Fibroblast of lung (primary cell): ENCODE measurements at places on chromosomes 1 and 21.
A peak's percentile ranks its signal among the peaks of the same experiment; 100 is the strongest.

DNA sequence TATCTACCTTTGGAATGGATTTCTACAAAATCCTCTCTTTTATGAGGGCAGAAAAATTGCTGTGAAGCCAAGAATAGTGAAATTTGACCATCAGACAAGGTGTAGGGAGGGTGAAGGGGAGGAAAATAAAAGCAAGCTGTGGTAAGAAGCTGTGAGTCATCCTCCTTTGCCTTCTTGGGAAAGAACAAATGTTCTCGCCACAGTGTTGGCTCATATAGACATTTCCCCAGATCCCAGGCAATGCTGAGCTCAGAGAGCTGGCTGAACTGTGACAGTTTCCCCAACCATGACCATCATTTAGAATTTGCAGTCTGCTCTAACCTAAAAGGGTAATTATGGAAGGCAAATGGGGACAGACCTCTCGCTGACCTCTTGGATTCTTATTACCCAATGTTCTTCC lies 235.4 kb downstream of the PBX1 start:
- no peaks in the 10 kb centered on the region for H3K27me3 ChIP-seq
- peaks cover 3% of the 10 kb centered on the region for H3K4me1 ChIP-seq
- H3K36me3 ChIP-seq = peaks cover 3% of the 10 kb centered on the region

DNA sequence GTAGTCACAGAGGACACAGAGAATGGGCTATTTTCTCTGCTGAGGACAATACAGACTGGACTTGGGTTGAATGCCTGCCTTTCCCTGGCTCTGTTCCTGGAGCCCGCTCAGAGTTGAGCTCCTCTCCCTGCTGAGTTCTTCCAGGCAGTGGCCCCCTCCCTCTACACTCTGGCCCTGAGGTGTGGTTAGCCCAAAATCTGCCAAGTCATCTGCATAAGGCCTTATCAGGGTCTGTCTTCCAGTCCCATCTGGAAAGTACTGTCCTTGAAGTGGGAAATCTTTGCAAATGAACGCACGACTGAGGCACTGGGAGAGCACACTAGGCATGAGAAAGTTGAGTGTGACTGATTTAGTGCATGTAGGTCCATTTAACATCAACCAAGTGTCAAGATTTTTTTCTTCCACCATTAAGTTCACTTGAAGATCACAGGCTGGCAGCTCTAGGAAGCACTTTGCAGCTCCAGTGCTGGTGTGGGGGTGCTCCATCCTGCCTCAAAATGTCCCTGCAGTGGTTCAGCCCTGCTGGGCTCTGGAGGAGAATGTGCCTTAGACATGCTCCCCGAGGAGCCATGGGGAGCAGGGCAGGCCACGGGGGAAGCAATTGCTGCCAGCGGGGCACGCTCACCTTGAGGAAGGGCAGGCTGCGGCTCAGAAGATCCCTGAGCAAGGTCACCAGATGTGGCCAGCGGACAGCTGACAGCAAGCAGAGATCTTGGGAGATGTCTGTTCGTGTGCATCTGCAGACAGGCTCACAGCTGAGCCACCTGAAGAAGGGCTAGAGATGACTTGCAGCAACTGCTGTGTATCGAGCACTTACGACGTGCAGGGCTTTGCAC lies 41.5 kb downstream of the IER5 start:
- H3K4me3 ChIP-seq = no peak overlapping the region
- no peaks in the 10 kb centered on the region for H3K27me3 ChIP-seq
- H3K4me1 ChIP-seq = peaks cover 6% of the 10 kb centered on the region

- H3K4me1 ChIP-seq = no peaks in the 10 kb centered on the region
- no peak for DNase-seq
- no peaks in the 10 kb centered on the region for H3K36me3 ChIP-seq
- no peak overlapping the region for H3K4me3 ChIP-seq
- H3K27me3 ChIP-seq = peaks cover 5% of the 10 kb centered on the region
- H3K27ac ChIP-seq = no peak overlapping the region
Observed at GRCh38 chr21:44697811-44698734, 1.1 kb downstream of the KRTAP10-12 start.

GRCh38 chr1:94713472-94714141 lies 106.5 kb upstream of the SLC44A3 start:
- peak; percentile 97 for DNase-seq
- H3K27me3 ChIP-seq = no peaks in the 10 kb centered on the region
- no peak overlapping the region for H3K4me3 ChIP-seq
- peak overlapping the region; percentile 20 for H3K27ac ChIP-seq

GRCh38 chr1:30063621-30064280 lies 659.6 kb downstream of the MATN1 start:
- no peaks in the 10 kb centered on the region for H3K36me3 ChIP-seq
- H3K27ac ChIP-seq = no peak overlapping the region
- no peak for DNase-seq
- no peaks in the 10 kb centered on the region for H3K27me3 ChIP-seq
- H3K4me3 ChIP-seq = no peak overlapping the region
- H3K4me1 ChIP-seq = no peaks in the 10 kb centered on the region

DNA sequence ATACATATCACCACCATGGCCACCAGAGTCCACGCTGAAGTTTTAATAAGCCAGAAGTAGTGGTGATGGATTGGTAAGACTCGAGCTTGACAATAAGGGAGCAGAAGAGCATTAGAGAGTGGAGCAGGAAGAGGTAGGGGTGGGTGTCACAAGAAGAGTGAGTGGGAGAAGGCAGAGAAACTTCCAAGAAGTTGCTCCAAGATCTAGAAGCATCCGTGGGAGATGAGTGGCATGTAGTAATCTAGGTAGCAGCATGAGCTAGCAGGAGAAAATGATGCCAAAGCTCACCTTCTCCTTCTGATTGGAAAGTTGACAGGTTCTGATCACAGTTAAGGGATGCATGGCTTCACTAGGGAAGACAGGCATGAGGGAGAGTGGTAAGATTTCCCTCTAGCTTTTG lies 49.2 kb downstream of the PLXNA2 start:
- no peaks in the 10 kb centered on the region for H3K36me3 ChIP-seq
- no peak overlapping the region for H3K27ac ChIP-seq
- no peak overlapping the region for H3K4me3 ChIP-seq
- DNase-seq = no peak
- no peaks in the 10 kb centered on the region for H3K27me3 ChIP-seq

- no peaks in the 10 kb centered on the region for H3K36me3 ChIP-seq
- H3K27ac ChIP-seq = no peak overlapping the region
- no peak for DNase-seq
- H3K4me1 ChIP-seq = no peaks in the 10 kb centered on the region
- H3K27me3 ChIP-seq = no peaks in the 10 kb centered on the region
Observed at GRCh38 chr1:198849093-198849492, 210.3 kb downstream of the PTPRC start.

GRCh38 chr1:30250338-30250983 lies 472.9 kb downstream of the MATN1 start:
- no peak overlapping the region for H3K27ac ChIP-seq
- no peak for DNase-seq
- no peaks in the 10 kb centered on the region for H3K4me1 ChIP-seq
- H3K27me3 ChIP-seq = no peaks in the 10 kb centered on the region
- no peak overlapping the region for H3K4me3 ChIP-seq
